ENCODE measurements at places on chromosomes 6 and 20.

DNA sequence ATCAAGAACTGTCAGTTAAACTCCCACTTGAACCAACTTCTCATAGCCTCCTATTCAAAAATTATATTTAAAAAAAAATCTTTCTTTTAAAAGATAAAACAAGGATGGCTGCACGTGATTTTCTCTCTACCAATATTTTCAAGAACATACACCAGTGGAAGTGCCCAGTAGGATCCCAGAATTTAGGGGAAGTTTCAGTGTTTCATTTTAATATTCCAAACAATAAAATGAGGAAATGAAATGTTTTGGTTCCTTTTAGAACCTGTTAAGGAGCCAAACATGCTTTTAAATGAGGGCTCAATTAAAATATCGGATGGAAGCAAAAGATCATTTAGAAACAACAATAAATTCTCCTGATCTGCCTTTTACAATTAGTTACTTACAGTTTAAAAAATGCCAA, 26.4 kb upstream of the PRELID3B start:
- no peak for DNase-seq

- peak; percentile 25 for DNase-seq
Observed at GRCh38 chr6:24154121-24154520, 28.1 kb downstream of the NRSN1 start.

DNA sequence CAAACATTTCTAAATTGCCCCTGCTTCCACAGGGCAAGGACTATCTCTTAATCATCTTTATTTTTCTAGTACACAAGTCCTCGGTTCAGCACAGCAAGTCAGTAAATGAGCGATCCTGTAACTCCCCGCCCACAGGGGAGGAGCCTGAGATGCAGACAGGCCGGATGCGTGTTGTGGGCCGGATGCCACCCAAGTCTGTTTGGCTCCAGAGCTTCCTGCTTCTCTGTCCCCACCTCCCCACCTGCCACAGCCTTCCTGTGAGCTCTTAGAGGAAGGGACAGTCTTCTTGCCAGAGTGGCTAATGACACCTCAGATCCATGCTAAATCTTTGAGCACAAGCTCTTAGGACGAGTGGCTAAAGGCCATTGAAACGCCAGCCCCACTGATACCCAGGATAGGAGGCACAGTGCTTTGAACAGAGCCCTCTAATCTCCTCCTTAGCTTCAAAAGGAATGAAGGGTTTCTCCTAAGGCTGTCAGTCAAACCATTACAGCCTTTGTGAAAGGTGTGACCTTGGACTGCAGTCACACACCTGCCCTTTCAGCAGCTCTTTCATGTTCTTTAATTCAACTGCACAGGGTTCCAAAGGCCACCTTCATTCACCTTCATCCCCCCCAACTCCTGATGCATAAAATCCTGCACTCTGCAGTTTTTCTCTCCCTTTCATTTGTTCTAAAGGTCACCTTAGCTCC, 264.3 kb downstream of the TFAP2C start:
- DNase-seq = no peak

GRCh38 chr6:292506-293192, 362 bp downstream of the DUSP22 start:
- DNase-seq = peak; percentile 18

- no peak for DNase-seq
Observed at GRCh38 chr6:15503346-15503680, 159.5 kb downstream of the DTNBP1 start.

DNA sequence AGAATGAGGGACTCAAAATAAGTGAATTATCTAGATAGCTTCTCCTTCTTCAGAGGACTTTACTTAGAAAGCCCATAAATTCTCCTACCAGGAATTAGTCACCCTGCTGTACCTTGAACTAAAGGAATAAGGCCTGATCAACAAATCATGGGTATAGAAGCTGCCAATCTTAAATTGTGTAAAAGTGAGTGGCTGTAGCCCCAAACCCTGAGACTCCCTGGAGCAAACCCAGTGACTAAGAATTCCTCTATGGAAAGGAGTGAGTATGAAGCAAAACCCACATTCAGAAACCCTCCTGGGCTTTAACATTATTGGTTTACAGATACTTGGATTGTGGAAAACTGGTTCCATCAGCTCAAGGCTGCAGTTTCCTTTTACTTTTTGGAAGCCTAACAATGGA, 285.8 kb upstream of the TBX18 start:
- DNase-seq = no peak

GRCh38 chr20:57884956-57885355, 175.1 kb upstream of the PMEPA1 start:
- DNase-seq = no peak

- DNase-seq = no peak
Observed at GRCh38 chr6:121771937-121772720, 336.7 kb downstream of the GJA1 start.

GRCh38 chr20:37276494-37277252, 12.8 kb upstream of the MANBAL start:
- no peak for DNase-seq

DNA sequence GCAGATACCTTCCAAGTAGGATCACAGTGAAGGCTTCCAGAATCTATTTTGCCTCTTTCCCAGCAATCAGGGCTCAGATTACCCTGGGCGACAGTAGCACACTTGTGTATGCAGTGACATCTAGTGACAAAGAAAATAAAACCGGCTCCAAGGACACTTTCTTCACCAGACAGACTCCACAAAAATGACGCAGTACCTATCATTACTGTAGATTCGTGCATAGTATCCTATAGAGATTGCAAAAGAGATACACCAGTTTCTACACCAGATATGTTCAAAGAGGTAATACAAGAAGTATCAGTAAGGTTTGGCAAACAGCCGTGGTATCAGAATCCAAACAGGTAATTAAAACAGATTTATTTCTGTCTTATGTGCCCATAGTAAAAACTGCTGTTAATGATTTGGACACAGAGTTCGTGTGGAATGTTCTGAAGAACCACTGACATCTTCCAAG, 600.4 kb upstream of the JAG1 start:
- DNase-seq = peak; percentile 39

- DNase-seq = no peak
Observed at GRCh38 chr6:26251354-26252076, 113.5 kb upstream of the BTN3A2 start.

DNA sequence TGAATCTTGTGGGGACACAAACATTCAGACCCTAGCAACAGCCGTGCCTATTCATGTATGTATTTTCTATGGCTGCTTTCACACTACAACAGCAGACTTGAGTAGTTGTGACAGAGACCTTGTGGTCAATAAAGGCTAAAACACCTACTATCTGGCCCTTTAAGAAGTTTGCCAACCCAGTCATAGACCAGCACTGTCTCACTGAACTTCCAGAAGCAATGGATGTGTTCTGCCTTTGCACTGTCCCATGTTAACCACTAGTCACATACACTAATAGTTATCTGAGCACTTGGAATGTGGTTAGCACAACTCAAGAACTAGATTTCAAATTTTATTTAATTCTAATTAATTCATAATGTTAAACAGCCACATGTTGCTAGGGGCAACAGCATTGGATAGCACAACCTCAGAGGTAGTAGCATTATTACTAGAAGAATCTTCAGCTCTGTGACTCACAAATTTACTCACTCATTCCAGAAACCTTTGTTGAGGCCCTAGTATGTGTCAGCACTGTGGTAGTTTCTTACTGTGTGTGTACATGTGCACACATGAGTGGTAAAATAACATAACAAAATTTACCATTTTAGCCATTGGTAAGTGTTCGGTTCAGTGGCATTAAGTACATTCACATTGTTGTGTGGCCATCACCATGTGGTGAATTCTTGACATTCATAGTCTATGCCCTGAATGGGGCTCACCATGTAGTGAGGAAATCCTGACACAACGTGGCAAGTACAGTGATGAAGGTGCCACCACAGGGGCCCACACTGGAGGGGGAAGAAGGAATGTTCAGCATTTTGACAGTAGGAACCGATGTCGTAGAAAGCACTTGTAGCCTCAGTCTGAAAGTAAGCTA, 107.3 kb downstream of the CEP57L1 start:
- no peak for DNase-seq

GRCh38 chr6:169167581-169168301, 85.9 kb downstream of the THBS2 start:
- no peak for DNase-seq

- DNase-seq = no peak
Observed at GRCh38 chr6:16471222-16471909, 233.0 kb downstream of the GMPR start.

DNA sequence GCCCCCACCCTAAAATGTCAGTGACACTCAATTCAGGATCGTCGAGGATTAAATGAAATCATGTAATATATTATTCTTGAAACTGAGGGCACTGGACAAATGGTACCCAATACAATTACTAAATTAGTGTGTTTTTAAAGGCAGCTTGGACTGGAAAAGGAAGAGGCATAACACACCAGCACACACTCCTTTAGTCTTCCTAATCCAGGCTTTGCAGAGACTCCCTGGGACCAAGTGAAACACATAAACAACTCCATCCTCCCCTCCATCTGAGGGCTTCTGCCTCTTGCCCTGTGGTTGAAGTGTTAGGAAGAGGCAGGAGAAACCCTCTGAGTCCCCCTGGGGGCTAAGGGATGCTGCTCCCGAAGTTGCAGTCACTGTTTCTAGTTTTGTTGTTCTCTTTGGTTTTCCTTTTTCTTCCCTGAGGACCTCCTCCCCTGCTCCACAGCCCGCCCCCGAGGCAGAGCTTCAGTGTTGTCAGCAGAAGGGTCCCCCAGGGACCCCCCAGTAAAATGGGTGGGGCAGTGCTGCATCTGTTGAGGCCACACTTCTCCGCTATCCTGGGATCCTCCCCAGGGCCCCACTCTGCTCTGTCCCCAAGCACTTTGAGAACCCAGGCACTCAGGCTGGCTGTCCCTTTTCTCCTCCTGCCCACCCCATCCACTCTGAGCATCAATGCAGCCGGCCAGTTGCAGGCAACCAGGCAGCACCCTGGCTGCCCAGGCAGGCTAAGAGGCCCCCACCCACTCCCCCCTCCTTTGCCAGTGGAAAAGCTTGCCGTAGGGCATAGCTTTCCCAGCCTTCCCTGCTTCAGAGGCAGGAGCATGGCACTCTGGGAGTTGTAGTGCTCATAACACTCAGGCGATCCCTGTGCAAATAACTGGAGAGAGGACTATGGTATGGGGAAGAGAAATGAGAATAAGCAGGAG, 5.9 kb downstream of the TMEM63B start:
- no peak for DNase-seq

GRCh38 chr6:115058414-115059211, 715.8 kb upstream of the HS3ST5 start:
- no peak for DNase-seq

DNA sequence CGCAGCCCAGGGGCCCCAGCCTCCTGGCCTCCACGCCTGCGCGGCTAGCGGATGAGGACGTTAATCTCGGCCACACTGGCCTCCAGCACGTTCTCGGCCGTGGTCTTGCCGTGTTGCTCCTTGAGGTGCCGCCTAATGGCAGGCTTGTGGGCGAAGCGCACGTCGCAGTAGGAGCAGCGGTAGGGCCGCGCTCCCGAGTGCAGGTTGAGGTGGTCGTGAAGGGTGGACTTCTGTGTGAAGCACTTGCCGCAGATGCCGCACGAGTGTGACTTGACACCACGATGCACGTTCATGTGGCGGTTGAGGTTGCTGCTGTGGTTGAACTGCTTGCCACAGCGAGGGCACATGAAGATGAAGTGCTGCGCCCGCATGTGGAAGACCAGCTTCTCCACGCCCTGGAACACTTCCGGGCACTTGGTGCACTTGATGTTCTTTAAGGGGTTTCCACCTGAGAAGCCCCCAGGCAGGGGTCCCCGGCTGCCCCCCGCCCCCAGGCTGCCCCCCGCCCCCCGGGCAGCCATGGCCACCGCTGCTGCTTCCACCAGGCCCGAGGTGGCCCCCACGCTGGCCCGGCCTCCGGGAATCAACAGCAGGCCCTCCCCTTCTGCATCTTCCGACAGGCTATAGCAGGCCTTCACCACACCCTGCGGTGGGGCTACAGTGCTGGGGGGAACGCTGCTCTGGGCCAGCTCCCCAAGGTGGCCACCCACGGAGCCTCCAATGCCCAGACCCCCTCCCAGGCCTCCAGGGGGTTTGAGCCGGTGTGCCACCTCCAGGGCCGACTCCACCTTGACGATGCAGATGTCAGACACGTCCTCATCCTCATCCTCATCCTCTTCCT, 1.8 kb downstream of the ZBTB12 start:
- DNase-seq = no peak

DNA sequence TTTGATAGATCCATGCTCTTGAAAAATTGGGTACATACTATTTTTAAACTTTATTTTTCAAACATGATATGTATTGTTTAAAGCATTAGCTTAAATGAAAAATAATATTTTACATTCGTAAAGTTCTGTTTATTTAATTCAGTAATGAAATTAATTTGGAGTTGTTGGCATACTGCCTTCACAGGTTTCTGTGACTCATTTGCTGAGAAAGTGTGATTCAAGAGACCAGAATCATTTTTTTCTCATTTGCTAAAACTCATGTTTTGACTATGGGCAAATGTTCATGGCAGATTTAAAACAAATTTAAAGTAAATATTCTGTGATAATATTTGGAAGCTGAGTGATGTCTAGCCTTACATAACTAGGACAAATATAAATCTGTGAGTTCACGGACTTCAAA, 230.4 kb downstream of the BCKDHB start:
- DNase-seq = no peak

- DNase-seq = no peak
Observed at GRCh38 chr6:8993111-8993510, 557.8 kb upstream of the SLC35B3 start.

- DNase-seq = no peak
Observed at GRCh38 chr20:49448917-49449316, 33.6 kb downstream of the KCNB1 start.

GRCh38 chr6:8030920-8031319, 33.3 kb downstream of the BLOC1S5 start:
- DNase-seq = no peak

GRCh38 chr20:3909952-3910366, 20.8 kb downstream of the PANK2 start:
- DNase-seq = no peak

DNA sequence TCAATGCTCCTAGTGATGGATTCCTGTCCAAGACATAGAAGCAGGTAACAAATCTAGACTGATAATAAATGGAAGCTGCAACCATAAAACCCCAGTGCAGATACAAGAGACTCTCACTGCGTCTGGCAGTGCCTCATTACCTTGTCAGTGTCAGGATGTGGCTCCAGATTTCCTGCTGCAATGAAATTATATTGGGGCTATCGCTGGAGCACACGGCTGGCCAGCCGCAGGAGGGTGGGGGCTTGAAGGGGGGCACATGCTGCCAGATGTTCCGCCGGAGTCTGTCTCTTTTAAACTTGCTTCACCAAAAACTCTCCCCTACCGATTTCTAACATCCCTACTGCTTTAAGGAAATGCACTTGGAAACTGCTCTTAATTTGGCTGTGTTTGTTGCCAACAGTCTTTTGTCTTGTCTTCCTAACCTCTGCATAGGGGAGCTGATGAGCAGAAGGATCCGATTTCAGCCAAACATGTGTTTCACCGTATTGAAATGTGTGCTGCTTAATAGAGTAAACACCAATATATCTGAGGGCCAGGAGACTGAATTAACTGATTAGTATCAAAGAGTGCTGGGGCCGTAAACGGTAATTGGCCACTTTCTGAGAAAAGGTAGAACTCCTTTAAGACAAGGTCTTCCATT, 102.2 kb upstream of the EXOC2 start:
- DNase-seq = no peak

All from epithelial cell of proximal tubule (primary cell).